WERI-Rb-1 (cell line): ENCODE measurements at places on chromosomes 4 and X.
A peak's percentile ranks its signal among the peaks of the same experiment; 100 is the strongest.

GRCh38 chrX:3044196-3044595 lies 2.9 kb downstream of the ARSF start:
- no peak for DNase-seq

DNA sequence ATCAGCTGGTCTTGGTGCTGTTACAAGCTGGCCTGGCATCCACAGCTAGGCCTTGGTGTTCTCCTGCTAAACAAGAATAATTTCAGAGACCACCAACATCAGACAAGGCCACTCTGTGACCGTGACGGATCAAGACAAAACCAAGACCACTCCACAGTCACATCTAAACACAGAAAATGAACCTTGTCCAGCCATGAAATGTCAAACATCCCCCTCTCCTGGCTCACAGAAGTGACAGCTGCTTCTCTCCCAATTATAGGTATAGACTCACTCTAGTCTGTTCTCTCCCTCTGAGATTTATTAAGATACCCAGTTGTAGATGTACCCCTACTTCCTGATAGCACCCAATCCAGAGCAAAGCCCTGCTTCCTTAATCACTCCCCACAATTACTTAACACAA lies 40.4 kb downstream of the EFHC2 start:
- DNase-seq: peak; percentile 12

DNA sequence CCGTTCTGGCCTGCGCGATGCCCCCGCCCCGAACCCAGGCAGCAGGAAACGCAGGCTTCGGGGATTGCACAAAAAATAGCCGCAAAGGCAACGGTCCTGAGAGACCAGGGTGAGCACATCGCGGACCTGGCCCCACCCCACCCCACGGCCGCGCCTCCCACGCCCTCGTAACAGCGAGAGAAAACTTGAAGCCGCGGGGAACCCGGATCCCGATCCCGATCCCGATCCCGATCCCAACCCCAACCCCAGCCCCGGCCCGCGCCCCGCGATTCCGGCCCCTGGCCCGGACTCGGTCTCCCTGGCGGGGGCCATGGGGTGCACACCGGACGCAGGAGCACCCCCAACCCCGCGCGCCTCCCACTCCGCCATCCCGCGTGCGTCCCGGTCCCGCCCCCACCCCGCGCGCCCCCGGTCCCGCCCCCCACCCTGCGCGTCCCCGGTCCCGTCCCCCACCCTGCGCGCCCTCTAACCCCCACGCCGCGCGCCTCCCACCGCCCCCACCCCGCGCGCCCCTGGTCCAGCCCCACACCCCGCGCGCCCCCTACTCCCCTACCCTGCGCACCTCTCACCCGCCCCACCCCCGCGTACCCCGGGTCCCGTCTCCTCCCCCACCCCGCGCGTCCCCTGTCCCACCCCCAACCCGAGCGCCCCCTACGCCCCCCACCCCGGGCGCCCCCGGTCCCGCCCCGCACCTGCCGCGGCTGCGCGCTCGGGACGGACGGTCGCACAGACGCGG lies 29.0 kb downstream of the NOP14 start:
- no peak for DNase-seq

DNA sequence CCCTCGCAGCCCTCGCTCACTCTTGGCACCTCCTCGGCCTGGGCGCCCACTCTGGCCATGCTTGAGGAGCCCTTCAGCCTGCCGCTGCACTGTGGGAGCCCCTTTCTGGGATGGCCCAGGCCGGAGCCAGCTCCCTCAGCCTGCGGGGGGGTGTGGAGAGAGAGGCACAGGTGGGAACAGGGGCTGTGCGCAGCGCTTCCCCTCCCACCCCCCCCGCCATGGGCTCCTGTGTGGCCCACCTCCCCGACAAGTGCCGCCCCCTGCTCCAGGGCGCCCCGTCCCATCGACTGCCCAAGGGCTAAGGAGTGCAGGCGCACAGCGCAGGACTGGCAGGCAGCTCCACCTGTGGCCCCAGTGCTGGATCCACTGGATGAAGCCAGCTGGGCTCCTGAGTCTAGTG lies 220.2 kb downstream of the STPG2 start:
- DNase-seq: no peak

GRCh38 chr4:55545641-55546505 lies 836 bp downstream of the CLOCK start:
- DNase-seq: peak; percentile 64
